ENCODE measurements at places on chromosomes 6 and 20.
A peak's percentile ranks its signal among the peaks of the same experiment; 100 is the strongest.

DNA sequence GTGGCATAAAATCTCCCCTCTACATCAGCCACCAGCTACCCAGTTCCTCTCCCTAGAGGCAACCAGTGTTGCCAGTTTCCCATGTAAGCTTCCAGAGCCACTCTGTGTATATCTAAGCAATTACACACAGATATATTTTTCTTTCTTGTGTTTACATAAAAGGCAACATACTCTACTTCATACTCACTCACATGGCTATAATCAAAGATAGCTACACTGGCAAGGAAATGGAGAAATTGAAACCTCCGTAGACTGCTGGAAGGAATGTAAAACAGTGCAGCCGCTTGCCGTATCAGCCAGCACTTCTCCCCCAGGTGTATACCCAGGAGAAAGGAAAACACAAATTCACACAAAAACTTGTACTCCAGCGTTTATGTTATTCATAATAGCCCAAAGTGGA lies 38.5 kb upstream of the NELFCD start:
- DNase-seq = no peak

DNA sequence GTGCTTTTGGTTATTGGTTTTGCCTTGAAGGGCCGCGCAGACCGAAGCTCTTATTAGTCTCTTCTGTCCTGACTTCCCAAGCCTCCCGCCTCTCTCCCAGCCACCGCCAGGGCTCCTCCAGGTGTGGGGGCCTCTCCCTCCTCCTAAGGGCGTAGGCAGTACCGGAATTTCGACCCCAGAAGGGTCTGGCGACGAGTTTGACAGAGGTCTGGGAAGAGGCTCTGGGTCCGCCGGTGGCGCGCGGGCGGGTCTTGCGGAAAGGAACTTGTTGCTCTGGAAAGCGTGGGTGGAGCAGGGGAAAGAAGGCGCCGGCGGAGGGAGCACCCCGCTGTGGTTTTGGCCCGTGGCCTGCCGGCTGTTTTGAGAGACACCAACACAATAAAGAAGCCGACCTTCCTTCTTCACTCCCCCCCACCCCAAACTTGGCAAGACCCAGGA lies 1.8 kb downstream of the PCSK2 start:
- DNase-seq = no peak

- DNase-seq = no peak
These were observed 66.0 kb downstream of the KIF13A start for GRCh38 chr6:17921454-17921853.

DNA sequence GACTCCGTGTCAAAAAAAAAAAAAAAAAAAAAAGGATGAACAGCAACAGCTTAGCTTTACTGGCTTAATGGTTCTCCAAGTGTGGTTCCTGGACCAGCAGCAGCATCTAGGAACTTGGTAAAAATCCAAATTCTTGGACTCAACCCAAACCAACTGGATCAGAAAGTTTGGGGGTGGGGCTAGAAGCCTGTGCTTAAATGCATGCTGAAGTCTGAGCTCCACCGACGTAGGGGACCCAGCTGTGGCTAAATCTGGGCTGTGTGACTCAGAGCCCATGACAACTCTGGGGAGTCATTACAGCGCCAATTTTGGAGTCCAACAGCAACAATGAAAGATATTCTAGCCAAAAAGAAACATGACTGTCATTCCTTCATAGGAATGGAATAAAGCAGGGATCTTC lies 13.6 kb upstream of the CHD6 start:
- peak; percentile 10 for DNase-seq

DNA sequence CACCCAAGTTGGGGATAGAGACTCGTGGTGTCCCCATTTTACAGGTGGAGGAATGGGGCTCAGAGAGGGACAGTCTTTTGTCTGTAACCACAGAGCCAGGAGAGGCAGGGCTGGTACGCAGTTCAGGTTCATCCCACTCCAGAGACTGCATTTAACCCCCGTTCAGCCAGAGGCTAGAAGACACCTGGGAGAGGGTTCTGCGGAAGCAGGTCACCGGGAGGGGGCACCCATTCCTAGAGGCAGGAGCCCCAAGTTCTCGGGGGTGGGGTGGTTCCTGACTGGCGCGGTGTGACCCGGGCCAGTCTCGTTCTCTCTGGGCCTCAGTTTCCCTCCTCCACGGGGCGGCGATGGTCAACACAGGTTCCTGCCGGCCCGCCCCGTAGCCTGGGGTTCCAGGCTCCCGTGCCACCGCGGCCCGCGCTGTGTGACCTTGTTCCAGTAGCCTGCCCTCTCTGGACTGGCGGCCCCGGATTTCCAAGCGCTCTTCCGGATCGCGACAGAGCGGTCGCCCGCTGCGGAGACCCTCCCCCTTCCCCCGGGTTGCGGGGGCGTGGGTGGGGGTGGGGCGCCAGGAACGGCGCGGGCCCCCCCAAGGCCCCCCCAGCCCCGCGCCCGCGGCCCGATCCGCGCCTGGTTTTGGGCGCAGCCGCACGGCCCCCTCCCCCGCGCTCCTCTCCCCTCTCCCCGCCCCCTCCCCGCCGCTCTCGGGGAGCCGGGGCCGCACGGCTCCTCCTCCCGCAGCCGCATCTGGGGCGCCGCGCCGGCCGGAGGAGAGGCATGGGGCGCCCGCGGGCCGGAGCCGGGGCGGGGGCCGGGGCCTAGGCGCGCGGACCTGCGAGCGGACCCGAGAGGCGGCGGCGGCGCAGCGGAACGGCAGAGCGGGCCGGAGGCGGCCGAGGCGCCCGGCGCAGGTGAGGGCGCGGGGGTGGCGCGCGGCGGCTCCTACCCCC lies at the start of gene DLGAP4:
Gene DLGAP4 (plus strand): TSS at position 738 of the 950 bp plus-strand sequence. CDS start 125,379 bp downstream, outside the sequence.
- no peak for DNase-seq

DNA sequence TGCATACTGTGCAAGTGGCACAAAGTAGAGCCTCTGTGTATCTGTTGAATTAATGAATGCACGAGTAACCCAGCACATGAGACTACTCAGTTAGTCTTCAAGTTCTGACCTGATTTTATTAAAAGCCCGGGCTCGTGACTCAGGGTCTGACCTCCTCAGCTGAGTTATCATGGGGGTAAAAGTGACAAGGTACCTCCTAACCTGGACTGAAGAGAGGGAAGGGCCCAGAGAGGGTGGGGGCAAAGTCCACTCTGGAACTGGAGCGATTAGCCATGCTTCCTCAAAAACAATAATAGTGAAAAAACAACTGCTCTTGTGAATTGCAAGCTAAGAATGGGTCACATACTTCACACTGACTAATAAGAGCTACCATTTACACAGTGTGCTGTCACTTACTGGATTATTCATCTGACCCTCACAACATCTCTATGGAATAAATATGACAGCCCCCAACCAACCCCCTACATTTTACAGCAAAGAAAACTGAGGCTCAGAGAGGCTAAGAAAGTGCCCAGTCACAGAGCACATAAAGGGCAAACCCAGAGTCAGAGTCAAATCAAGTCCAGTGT lies 26.7 kb downstream of the TRERF1 start:
- DNase-seq = no peak

GRCh38 chr20:57006411-57007170 lies 259.9 kb downstream of the BMP7 start:
- no peak for DNase-seq

DNA sequence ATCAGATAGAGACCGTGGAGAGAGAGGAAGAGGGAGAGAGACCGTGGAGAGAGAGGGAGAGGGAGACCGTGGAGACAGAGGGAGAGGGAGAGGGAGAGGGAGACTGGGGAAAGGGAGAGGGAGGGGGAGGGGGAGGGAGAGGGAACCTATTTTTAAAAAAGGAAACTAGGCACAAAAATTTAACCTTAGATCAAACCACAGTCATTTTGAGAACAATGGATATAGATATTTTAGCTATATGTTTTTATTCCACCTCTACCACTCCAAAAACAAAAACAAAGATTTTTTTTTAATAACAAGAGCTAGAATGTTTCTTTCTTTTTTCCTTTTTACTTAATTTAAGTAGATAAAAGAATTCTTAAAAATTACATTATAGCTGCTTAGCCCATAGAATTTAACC lies 65.1 kb upstream of the SCGN start:
- no peak for DNase-seq

- no peak for DNase-seq
These were observed 14.1 kb upstream of the CALHM6 start for GRCh38 chr6:116447052-116447451.

GRCh38 chr6:144675231-144675861 lies 390.2 kb downstream of the UTRN start:
- DNase-seq = peak; percentile 39

DNA sequence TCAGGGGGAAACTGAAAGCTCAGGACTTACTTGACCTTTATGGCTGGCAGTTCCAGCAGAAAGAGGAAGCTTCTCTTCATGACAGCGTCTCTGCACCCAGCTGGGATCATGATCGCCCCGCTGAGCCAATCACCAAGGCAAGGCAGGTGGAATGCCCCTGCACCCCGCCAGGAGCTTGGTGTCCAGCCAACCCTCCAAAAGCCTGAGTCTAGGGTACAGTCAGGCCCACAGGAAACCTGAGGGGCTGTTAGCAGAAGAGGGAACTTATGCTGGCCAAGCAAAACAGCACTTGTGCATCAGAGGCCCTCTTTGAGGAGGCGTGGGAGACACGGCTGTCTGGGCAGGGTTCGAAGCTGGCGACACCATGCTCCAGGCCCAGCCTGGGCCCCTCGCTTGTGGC lies 188.3 kb upstream of the GMDS start:
- DNase-seq = no peak

DNA sequence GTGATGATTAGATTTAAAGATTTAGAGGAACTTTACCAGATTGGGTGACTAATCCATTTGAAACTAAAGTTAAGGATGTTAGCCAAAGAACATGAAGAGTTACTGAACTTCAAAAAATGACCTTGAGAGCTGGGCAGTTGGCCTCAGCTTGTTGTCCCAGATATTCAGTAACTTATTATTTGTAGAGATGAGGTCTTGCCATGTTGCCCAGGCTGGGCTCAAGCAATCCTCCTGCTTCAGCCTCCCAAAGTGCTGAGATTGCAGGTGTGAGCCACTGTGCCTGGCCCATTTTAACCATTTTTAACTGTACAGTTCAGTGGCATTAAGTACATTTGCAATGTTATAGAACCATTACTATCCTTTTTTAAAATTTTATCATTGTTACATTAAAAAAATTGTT lies 161.5 kb downstream of the SLC16A10 start:
- no peak for DNase-seq

All from stimulated activated CD4-positive, alpha-beta T cell treated with anti-CD3 and anti-CD28 coated beads, Interleukin-1b, Interleukin-23, amount 100 ng/mL, for 48 hours (primary cell).